Regular cardiac myocyte (primary cell): ENCODE measurements at places on chromosomes 6 and 20. TPM values are rescaled to one million over a fixed set of nuclear protein-coding genes. Genes with fewer than 3 reads are reported as not detected.

Gene GRM1
- total RNA-seq = under 0.01 TPM in 2 replicates

Gene CLPSL1
- not detected in 2 replicates for total RNA-seq

Gene C20orf141
- total RNA-seq = not detected in 2 replicates

Gene PRSS16
- total RNA-seq = 0.19 and 0.28 TPM in 2 replicates
